ENCODE measurements at places on chromosomes 5 and 9.

DNA sequence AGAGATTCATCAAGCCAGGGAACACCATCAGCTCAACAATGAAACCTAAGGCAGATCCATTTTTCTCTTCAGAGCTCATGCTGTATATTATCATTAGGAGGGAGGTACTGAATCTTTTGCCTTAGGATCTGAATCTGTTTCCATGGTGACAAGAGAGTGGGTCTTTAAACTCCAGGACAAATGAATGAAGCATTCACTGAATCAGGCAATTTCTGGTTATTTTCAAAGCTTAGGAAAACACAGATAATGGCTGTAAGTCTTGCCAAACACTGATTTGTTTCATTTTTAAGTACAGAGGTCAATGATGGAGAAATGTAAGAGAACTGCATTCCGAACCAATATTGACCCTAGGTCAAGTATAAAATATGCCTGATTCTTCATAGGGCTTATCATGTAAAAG lies 84.9 kb downstream of the GNA14 start:
- H3K27me3 ChIP-seq, result no peaks in the 10 kb centered on the region
- no peaks in the 10 kb centered on the region for H3K36me3 ChIP-seq

DNA sequence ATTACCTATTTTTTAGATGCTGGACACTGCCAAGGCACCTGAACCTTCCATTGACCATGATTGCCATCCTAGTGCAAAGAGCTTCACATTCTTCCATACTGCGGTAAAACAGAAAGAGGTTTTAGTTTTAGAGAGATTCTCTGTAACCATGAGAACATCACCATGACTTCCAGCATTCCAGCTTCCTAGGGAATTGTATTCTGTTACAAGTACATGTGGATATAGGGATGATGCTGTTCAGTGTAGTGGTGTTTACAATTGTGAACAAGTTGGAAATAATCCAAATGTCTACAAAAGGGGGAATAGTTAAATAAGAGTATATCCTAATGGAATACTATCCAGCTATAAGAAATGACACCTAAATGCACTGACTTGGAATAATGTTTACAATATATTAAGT lies 22.4 kb downstream of the NIPSNAP3B start:
- no peaks in the 10 kb centered on the region for H3K27me3 ChIP-seq
- H3K4me3 ChIP-seq, result no peak overlapping the region
- no peaks in the 10 kb centered on the region for H3K36me3 ChIP-seq

DNA sequence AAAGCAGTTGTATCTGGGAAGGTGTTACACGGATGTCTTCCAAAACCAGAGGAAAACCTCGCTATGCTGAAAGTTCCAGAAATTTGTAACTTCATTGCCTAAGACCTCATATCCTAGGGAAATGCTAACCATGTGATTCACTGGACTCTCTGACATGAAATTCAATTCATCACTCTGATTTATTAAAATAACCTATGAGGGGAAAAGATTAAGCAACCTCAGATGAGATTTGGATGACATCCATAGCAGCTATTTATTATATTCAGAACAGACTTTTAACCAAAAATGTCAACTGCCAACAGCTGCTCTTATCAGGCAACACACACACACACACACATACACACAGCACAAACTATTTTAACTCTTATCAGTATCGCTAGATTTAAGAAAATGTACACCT lies 1006.4 kb upstream of the CTNND2 start:
- no peaks in the 10 kb centered on the region for H3K4me1 ChIP-seq
- no peak overlapping the region for H3K27ac ChIP-seq
- no peak for DNase-seq
- no peaks in the 10 kb centered on the region for H3K27me3 ChIP-seq
- no peaks in the 10 kb centered on the region for H3K36me3 ChIP-seq

DNA sequence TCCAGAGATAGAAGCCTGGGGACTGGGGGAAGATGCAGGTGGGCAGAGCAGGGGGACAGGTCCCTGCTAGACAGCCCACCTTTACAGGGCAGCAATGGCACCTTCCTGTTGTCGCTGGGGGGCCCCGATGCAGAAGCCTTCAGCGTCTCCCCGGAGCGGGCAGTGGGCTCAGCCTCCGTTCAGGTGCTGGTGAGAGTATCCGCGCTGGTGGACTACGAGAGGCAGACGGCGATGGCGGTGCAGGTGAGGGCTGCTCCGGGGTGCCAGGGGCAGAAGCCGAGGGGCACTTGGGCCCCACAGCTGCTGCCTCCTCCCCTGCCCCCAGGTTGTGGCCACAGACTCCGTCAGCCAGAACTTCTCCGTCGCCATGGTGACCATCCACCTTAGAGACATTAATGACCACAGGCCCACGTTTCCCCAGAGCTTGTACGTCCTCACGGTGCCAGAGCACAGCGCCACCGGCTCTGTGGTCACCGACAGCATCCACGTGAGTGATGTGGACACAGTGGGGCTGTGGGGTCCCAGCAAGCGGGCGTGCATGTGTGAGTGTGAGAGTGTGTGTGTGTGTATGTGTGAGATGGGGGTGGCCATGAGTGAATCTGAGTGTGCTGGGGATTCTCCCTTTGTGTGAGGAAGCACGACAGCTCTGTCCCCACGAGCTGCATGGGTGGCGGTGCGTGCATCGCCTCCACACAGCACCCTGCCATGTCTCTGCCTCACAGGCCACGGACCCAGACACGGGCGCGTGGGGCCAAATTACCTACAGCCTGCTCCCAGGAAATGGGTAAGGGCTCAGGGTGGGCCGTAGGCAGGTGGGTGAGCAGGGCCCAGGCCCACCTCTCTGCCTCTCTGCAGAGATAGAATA lies 28.4 kb downstream of the CDHR2 start:
- H3K4me1 ChIP-seq, result no peaks in the 10 kb centered on the region
- H3K36me3 ChIP-seq, result no peaks in the 10 kb centered on the region
- no peak overlapping the region for H3K4me3 ChIP-seq

- peak; percentile 60 for DNase-seq
- peaks cover 5% of the 10 kb centered on the region for H3K36me3 ChIP-seq
- no peak overlapping the region for H3K27ac ChIP-seq
- H3K27me3 ChIP-seq, result no peaks in the 10 kb centered on the region
Measured at GRCh38 chr9:84002344-84002743, 21.7 kb downstream of the RMI1 start.

GRCh38 chr9:1490341-1491232 lies 440.4 kb downstream of the DMRT2 start:
- H3K27me3 ChIP-seq, result no peaks in the 10 kb centered on the region
- H3K4me1 ChIP-seq, result no peaks in the 10 kb centered on the region
- no peak overlapping the region for H3K27ac ChIP-seq
- H3K4me3 ChIP-seq, result no peak overlapping the region
- DNase-seq, result no peak

- H3K4me1 ChIP-seq, result no peaks in the 10 kb centered on the region
- H3K27me3 ChIP-seq, result no peaks in the 10 kb centered on the region
- no peaks in the 10 kb centered on the region for H3K36me3 ChIP-seq
- no peak overlapping the region for H3K4me3 ChIP-seq
- H3K27ac ChIP-seq, result no peak overlapping the region
Measured at GRCh38 chr5:84304599-84304998, 80.1 kb downstream of the EDIL3 start.

- H3K27me3 ChIP-seq, result no peaks in the 10 kb centered on the region
- no peak for DNase-seq
- no peak overlapping the region for H3K27ac ChIP-seq
- H3K4me3 ChIP-seq, result no peak overlapping the region
Measured at GRCh38 chr9:20170122-20170521, 381.3 kb upstream of the SLC24A2 start.

GRCh38 chr9:6961845-6962522 lies 204.2 kb downstream of the KDM4C start:
- no peak for DNase-seq
- H3K36me3 ChIP-seq, result no peaks in the 10 kb centered on the region
- H3K4me1 ChIP-seq, result no peaks in the 10 kb centered on the region
- H3K4me3 ChIP-seq, result no peak overlapping the region
- H3K27ac ChIP-seq, result no peak overlapping the region
- no peaks in the 10 kb centered on the region for H3K27me3 ChIP-seq
